ENCODE measurements at places on chromosomes 13 and 19. TPM values are rescaled to one million over a fixed set of nuclear protein-coding genes. Genes with fewer than 3 reads are reported as not detected.

Gene AP1M2
- total RNA-seq = not detected

Gene ZNF222
- 3.5 TPM for total RNA-seq

Gene GAS6
- 126 TPM for total RNA-seq

Gene NLRP11
- total RNA-seq = under 0.01 TPM

Gene ZNF486
- 6.8 TPM for total RNA-seq

Gene ZNF880
- 19.0 TPM for total RNA-seq

Gene ONECUT3
- total RNA-seq = not detected

Gene LHB
- 0.89 TPM for total RNA-seq

Gene RNF113B
- not detected for total RNA-seq

Gene MRPL54
- 45.1 TPM for total RNA-seq

Gene FCHO1
- total RNA-seq = 0.63 TPM

Gene PRSS57
- not detected for total RNA-seq

Gene CYP4F3
- not detected for total RNA-seq

Gene SLC15A1
- total RNA-seq = not detected

Gene NLRP5
- not detected for total RNA-seq

Gene PRKCG
- total RNA-seq = not detected

Gene WDR87
- not detected for total RNA-seq

Gene IGFL3
- total RNA-seq = not detected

Gene CPB2
- total RNA-seq = not detected

Gene DLEU7
- not detected for total RNA-seq

Gene LILRB1
- 0.13 TPM for total RNA-seq

Gene OPA3
- total RNA-seq = 5.6 TPM

Gene GRIN2D
- total RNA-seq = 0.13 TPM

Gene KCTD12
- total RNA-seq = 301 TPM

Gene IFNL1
- not detected for total RNA-seq

Gene MEGF8
- 15.3 TPM for total RNA-seq

Gene GRIN3B
- 0.25 TPM for total RNA-seq

Gene PLVAP
- total RNA-seq = 21.2 TPM

Gene ZNF729
- total RNA-seq = not detected

Gene CDX2
- not detected for total RNA-seq

Gene MAMSTR
- total RNA-seq = under 0.01 TPM

Gene ZNF101
- 9.8 TPM for total RNA-seq

Gene SIAH3
- total RNA-seq = not detected

Gene SULT2B1
- total RNA-seq = 0.13 TPM

Gene KLK3
- total RNA-seq = not detected

Gene OXGR1
- not detected for total RNA-seq

Gene ALKBH7
- total RNA-seq = 20.5 TPM

Gene TNFSF9
- 0.63 TPM for total RNA-seq

Gene MRPS31
- 6.1 TPM for total RNA-seq

Gene PBX4
- total RNA-seq = not detected

Gene CEACAM21
- 17.7 TPM for total RNA-seq

Gene DOCK6
- 92.4 TPM for total RNA-seq

Gene ICAM4
- 0.13 TPM for total RNA-seq

Gene CGB3
- total RNA-seq = not detected

Gene MEIOSIN
- total RNA-seq = not detected

Gene RFPL4A
- 3.4 TPM for total RNA-seq

Gene FBXL12
- 6.3 TPM for total RNA-seq

Gene ZNF583
- 2.8 TPM for total RNA-seq
